HT-29 (cell line): ENCODE measurements at places on chromosomes 16 and 17. TPM values are rescaled to one million over a fixed set of nuclear protein-coding genes. Genes with fewer than 3 reads are reported as not detected.

KRT31 gene
- total RNA-seq, result not detected in 2 replicates

FZD2 gene
- total RNA-seq, result 0.47 and 1.0 TPM in 2 replicates

VASN gene
- 1.8 and 2.2 TPM in 2 replicates for total RNA-seq

DYNLL2 gene
- total RNA-seq, result 18.6 and 20.5 TPM in 2 replicates

ARL5C gene
- not detected in 2 replicates for total RNA-seq

BCAR1 gene
- total RNA-seq, result 230 and 270 TPM in 2 replicates

CCL7 gene
- total RNA-seq, result not detected in 2 replicates

GNAO1 gene
- 0.10 TPM in 1 of 2 replicates, not detected in the other for total RNA-seq

DNAAF8 gene
- total RNA-seq, result 2.5 and 5.8 TPM in 2 replicates

DNA sequence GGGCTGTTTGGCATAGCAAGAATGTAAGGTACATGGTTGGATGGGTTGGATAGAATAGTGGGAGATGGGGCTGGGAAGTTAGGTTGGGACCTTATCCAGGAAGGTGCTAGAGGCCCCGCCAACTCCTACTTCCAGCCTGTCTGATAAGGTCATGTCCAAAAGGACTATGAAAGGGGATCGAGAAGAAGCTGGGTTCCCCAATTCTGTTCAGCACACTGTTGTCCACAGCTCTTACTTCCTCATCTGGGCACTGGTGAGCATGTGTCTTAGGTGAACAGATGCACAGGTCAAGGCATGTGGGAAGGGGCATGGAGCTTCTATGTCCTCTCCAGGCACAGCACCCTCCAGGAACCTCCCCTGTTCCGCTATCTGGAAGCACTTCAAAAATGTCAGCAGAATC, 5.6 kb upstream of the ULK2 start:
- no peak for DNase-seq

- no peak for DNase-seq
Observed at GRCh38 chr17:5508810-5509209, 22.4 kb downstream of the MIS12 start.

- no peak for DNase-seq
Observed at GRCh38 chr16:50683689-50684374, 2.7 kb upstream of the SNX20 start.

DNA sequence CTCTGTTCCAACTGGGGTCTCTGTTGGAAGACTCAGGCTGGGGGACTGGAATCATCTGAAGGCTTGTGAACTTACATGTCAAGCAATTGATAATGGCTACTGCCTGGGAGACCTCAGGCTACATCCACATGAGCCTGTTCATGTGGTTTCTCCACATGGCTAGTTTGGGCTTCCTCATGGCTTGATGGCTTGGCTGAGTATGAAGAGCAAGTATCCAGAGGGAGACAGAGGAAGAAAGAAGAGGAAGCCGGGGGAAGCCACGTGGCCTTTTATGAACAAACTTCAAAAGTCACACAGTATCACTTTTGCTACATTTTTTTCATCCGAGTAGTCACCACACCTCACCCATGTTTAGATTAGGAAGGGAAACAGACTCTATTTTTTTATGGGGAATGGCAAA, 158.9 kb downstream of the TRIM37 start:
- DNase-seq, result no peak

- DNase-seq, result no peak
Observed at GRCh38 chr16:88731699-88732098, 25.4 kb downstream of the CTU2 start.

DNA sequence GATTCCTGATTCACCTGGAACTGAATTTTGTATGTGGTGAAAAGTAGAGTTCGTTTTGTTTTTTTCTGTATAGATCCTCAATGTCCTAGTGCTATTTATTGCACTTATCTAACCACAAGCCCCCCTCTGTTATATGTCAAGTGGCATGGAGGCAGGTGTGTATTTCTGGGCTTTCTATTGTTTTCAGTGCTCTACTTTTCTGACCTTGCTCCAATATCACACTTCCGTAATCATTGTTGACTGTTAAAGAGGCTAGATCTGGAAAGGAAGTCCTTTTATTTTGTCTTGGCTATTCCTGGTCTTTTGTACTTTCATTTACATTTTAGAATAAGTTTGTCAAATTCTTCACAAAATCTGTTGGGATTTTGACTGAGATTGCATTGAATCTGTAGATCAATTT, 26.8 kb upstream of the FBXO47 start:
- DNase-seq, result no peak

GRCh38 chr17:7656958-7657609, 6.4 kb downstream of the ATP1B2 start:
- DNase-seq, result no peak

- DNase-seq, result no peak
Observed at GRCh38 chr17:29102046-29102445, 59.1 kb downstream of the PIPOX start.

DNA sequence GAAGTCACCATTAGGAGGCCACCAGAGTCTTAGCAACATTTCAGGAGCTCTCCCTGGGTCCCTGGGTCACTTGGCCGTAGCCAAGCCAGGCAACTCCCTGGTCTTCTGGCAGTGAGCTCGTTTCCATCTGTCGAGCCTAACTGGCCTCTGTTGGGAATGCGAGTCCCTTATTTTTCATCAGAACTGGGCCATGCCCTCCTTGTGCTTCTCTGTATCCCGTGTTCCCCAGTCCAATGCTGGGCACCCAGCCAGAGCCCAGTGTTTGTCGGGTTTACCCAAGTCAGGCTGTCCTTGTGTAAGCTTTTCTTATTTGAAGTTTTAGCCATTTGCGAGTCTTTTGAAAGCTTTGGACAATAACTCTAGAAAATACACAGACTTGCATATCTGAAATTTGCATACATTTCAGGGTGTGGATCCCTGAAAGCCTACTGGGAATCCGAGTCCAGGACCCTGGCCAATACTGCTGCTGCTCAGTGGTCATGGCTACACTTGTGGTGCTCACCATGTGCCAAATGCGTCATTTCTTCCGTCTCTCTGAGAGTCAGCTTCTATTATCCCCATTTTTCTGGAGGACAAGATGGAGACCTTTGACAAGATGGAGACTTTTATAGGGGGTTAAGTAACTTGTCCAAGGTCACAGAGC, 81.6 kb upstream of the LGALS9 start:
- DNase-seq, result no peak

DNA sequence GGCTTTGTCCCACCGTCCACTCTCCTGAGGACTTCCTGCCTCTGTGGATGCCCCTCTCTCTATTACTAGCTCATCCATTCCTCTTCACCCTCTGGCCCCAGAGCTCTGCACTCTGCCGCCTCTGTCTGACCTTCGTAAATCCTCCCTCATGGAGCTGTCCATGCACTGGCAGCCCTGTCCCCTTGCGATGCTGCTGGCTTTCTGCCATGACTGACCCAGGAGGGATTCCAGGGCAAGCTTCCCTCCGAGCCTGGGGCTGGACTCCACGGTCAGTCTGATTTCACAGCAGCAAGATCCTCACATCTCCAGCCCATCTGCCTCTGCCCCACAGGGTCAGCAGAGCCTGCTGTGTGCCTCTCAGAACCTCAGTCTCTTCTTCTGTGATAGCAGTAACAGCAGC, 4.7 kb downstream of the CBFA2T3 start:
- DNase-seq, result no peak

GRCh38 chr16:68368301-68368888, 57.6 kb downstream of the PRMT7 start:
- no peak for DNase-seq

- no peak for DNase-seq
Observed at GRCh38 chr17:57808882-57809281, 41.0 kb downstream of the MRPS23 start.

DNA sequence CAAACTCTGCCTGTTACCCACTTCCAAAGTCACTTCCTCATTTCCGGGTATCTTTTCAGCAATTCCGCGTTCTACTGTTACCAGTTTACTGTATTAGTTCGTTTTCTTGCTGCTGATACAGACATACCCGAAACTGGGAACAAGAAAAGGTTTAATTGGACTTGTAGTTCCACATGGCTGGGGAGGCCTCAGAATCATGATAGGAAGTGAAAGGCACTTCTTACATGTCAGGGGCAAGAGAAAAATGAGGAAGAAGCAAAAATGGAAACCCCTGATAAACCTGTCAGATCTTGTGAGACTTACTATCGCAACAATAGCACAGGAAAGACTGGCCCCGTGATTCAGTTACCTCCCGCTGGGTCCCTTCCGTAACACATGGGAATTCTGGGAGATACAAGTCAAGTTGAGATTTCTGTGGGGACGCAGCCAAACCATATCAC, 30.9 kb downstream of the PAFAH1B1 start:
- DNase-seq, result no peak

DNA sequence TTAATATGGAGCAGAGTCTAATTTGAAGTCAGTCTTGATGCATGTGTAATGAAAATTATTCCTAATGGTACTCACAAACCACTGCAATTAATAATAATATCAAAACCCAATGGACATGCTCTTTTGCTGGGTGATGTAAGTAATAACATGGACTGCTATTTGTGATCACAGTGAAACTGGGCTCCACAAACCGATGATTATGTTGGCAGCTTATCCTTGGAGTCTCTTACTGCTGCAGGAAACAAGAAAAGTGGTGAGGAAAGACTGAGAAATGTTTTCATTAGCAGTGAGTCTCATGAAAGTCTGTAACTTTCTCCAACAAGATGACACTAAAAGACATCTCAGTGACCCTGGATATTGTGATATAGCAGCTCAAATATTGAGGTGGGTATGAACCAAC, 45.2 kb downstream of the TMEM100 start:
- no peak for DNase-seq

DNA sequence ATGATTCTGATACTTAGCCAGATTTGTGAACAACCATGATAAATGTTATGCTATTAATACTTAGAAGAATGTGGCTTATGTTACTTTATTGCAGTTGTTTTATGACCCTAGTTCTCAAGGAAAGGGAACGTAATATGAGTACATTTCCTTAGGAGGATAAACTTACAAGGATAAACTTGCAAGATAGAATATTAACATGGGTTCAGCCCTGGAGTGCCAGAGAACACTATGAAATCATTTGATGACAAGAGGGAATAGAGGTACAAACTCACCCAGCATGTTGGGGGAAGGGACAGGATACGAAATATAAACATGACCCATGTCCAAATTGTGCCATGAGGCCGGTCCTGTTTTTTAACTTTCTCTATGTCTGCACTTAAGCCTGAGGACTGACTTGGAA, 13.0 kb upstream of the ABCA5 start:
- no peak for DNase-seq

DNA sequence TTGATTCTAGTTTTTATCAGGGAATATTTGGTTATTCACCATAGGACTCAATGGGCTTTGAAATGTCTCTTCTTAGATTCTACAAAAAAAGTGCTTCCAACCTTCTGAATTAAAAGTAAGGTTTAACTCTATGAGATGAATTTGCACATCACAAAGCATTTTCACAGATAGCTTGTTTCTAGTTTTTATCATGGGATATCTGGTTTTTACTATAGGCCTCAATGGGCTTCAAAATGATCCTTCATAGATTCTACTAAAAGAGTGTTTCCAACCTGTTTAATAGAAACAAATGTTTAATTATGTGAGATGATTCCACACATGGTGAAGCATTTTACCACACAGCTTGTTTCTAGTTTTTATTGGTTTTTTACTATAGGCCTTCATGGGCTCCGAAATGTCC, 560.7 kb downstream of the KCNJ18 start:
- DNase-seq, result no peak

DNA sequence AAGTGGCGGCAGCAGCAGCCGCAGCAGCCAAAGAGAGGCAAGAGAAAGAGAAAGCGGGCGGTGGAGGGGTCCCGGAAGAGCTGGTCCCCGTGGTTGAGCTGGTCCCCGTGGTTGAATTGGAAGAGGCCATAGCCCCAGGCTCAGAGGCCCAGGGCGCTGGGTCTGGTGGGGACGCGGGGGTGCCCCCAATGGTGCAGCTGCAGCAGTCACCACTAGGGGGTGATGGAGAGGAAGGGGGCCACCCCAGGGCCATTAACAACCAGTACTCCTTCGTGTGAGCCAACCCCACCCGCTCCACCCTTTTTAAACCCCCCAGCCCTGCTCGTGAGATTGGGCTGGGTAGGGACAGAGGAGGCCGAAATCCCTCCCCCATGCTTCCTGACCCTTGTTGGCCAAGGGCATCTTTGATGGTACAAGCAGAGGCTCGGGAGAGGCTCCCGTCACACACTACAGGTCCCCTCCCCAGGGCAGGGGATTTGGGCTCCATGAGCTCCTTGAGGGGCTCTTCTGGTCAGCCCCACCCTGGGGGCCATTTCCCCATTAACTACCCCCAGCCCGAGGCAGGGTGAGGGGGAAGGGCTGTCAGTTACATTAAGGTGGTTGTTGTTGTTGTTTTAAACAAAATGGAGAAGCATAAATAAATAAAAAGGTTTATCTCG, 4.6 kb upstream of the ATP2A1 start:
- DNase-seq, result no peak

- DNase-seq, result no peak
Observed at GRCh38 chr17:42577140-42577531, 393 bp downstream of the PSMC3IP start.

DNA sequence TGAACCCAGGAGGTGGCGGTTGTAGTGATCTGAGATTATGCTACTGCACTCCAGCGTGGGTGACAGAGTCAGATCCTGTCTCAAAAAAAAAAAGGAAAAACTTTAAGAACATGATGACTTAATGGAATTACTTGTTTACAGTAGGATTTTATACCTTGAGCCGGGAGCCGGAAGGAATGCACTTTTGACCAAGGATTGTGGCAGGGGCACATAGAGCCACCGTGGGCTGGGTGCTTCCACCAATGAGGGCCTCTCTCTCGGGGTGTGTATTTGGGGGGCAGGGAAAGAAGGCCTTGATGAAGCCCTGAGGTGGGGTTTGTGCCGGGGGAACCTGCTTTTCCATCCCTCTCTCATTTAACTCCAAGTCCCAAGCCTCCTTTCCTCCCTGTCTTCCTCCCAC, 6.7 kb upstream of the NAGPA start:
- no peak for DNase-seq

DNA sequence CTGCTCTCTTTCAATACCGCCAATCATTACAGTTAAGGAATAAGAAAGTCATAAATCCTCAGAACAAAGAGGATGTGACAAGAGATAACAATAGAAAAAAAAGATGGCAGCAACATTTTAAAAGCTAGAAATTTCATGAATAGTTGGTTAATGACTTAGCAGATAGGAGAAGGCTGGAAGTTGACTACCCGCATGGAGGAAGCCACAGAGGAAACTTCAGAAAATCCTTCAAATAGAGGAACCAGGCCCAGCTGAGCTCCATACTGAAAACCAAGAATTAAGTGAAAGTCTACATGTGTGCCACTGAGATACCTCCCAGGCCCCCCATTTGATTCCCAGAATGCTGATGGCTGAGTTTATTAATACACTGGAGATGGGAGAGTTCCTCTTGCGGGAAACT, 109.3 kb downstream of the GSG1L start:
- no peak for DNase-seq

DNA sequence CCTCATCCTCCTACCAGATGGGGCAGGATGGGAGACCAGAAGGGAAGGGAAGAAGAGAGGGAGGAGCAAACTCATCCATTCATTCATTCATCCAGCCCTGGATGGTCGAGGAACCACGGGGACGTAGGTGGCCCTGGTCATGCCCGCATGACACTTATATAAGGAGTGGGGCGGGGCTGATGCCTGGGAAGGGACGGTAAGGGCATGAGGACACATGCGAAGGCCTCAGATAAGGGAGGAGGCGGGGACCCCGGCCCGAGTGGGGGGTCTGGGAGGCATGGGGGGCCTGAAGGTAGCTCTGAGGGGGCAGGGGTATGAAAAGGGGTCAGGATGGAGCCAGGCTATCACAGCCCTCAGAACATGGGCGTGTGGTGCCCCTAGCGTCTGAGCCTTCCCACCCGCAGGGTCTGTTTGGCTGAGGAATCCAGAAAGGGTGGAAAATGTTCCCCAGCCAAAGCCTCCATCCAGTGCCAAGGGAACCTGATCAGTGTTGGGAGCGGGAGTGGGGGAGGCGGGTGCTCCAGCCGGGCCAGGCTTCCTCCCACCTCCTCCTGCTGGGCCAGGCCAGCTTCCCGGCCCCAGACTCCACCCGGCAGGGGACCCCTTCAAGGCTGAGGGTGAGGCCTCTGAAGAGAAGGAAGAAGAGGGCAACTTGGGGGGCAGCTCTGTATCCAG, 17.6 kb upstream of the CD79B start:
- DNase-seq, result no peak
